Astrocyte of the hippocampus (primary cell): ENCODE measurements at places on chromosomes 11 and 22.

- no peak for DNase-seq
Observed at GRCh38 chr22:46627806-46628482, 7.8 kb downstream of the GRAMD4 start.

DNA sequence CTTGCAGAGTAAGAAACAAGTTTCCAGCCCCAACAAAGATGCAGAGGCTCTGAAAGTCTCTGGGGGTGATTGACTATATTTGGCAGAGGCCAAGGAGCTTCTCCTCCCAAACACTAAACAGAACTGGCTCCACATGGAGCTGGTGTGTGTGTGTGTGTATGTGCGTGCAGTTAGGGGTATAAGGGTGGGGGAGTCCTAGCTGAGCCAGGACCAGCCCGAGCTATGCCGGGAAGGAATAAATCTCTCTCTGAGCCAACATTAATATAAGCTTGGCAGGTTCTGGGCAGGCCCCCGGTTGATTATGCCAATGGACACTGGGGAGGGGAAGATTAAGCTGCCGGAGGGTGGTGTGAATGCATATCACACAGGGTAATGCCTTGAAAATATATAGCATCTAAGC, 324.2 kb downstream of the MIAT start:
- DNase-seq = no peak

GRCh38 chr11:68340784-68341556, 28.6 kb downstream of the LRP5 start:
- DNase-seq = peak; percentile 42

GRCh38 chr11:73143126-73143838, 1.2 kb upstream of the FCHSD2 start:
- DNase-seq = no peak

DNA sequence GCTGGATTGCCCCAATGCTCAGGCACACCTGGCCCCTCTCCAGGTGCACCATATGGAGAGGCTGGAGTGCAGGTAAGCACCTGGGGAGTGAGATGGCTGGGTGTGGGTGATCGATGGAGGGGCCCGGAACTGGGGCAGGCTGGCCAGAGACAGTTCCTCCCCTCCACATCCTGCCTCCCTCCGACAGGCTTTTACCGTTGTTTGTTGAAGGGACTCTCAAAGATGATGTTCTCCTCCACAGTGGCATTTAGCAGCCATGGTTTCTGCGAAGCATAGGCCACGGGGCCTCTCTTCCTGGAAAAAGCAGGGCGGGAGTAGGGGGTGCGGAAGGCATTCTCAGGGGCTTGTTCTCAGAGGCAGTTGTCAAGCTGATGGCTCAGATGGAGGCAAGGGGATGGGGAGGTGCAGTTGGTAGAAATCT, 25.9 kb upstream of the KCNJ11 start:
- no peak for DNase-seq

GRCh38 chr11:25183411-25183810, 686.6 kb downstream of the LUZP2 start:
- DNase-seq = no peak

GRCh38 chr11:120004723-120005122, 133.2 kb downstream of the TRIM29 start:
- DNase-seq = no peak

- no peak for DNase-seq
Observed at GRCh38 chr11:16434036-16434435, 77.7 kb upstream of the SOX6 start.

DNA sequence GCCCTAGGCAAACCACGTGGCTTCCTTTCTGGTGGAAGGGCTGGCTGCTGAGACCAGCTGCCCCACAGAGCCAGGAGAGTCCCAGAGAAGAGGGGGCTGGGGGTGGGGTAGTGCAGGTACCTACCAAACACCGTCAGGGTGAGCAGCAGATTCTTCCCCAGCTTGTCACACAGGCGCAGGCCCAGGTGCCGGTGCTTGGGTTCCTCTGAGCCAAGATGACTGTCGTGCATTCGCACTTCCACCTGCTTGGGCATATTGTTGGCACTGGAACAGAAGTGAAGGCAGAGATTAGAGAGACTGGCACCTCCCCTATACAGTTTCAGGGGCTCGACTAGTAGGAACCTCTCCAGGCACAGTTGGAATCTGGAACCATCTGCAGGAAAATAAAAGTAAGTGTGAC, 102.1 kb downstream of the SLC1A2 start:
- DNase-seq = no peak
